NCI-H187 treated with DMSO at 0.1 percent for 48 hours (cell line): ENCODE measurements at places on chromosomes 5 and 9.

DNA sequence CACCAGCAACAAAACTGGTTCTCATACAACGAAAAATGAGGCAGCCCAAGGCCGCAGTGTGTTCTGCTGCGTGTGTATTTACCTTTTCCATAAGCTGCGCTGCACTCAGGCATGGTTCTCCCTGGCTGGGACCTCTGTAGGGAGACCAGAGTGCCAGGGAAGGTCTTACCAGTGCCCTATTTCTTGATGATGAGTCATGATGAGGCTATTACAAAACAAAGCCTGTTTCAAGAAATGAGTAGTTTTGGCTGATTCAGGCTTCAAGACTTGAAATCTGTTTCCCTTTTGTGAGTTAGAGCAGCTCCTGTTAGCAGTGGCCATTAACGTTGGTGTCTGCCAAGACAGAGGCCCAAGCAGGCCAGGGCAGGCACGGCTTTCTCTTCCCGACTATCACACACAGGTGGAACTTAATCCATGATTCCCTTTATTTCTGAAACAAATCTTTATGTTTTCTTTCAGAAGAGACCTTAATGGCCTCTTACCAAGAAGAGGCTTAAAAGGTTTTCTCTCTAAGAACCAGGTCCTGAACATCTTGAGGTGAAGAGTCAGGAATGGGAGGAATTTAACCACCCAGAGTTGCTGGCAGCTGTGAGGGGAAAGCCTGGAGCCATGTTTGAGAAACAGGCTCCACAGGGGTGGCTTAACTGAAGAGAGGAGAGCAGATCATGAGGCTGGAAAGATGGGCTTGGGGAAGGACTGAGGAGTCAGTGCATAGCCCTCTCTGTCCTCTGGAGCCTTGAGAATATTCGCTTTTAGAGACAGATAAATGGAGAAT, 41.4 kb upstream of the TIFAB start:
- DNase-seq: no peak

DNA sequence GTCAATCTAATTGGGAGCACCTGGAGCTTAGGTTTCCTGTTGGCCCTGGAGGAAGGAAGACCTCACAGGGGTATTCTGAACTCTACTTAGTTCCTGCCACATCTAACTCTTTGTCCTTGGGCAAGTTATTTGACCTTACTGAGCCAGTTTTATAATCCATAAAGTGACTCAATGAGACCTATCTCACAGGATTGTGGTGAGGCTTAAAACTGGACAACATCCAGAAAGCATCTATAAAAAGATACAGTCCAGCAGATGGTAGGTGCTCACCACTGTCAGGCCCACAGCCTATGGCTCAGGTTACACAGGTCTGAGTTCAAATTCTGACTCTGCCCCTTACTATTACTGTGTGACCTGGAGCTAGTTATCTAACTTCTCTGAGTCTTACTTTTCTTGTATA, 23.3 kb downstream of the KCNV2 start:
- DNase-seq: no peak

DNA sequence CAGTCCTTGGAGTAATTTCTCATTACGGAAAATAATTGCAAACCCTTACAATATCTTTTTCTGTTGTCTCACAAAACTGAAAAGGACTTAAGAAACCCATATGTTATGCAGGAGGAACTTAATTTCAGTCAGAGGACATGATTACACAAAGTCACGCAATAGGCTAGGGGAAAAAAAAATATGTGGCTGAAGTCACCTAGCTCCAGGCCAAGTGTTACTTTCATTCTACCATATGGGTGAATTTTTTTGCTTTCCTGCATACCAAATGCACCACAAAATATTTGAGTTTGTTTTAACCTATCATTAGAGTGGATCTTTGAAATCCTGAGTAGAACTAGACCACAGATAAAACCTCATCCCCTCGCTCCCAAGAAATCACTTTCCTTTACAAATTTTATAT, 523.5 kb downstream of the CAAP1 start:
- no peak for DNase-seq

DNA sequence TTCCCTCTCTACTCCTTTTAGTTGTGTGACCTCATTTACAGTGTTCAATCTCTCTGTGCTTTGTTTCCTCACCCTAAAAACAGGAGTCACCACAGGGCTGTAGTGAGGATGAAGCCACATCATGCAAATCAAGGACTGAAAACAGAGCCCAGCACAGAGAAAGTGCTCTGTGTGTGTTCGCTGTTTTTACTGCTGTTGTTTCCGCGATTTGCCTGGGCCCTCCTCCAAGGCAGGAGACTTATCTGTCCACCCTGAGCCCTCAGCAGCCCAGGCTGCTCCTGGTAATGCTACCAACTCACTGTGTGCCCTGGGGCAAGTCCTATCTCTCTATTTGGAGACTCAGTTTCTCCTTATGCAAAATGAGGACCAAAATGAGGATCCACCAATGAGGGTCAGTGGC, 87.2 kb upstream of the NEURL1B start:
- DNase-seq: no peak

DNA sequence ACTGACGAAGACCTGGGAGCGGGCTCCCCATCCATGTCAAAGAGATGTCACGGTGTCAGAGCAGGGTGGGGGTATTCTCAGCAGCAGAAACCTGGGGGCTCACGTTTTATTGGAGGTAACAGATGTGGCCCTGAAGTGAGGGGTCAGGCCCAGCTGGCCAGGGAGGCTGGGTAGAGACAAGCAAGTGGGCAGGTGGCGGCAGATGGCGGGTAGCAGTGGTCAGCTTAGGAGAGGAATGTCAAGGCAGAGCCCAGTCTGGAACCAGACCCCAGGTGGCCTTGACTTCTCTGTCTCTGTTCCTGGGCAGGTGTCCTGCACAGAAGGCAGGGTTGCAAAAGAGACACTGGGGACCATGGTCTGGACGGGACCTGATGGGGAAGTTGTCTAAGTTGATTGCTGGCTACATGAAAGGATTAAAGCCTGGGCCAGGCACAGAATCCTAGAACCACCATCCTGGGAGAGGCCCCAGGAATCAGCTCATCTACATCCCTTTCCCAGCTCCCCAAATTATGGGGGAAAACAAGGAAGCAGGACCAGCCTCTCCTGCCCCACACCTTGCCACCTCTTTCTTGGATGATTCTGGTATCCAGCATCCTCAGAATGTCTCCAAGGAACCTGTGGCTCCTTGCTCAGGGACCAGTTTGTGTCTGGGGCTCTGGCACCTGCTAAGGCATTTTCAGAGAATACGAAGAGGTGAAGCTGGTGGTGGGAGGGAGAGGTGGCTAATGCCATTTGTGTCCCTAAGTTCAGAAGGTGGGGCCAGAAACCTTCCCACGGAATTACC, 72.5 kb downstream of the AMBP start:
- DNase-seq: no peak

DNA sequence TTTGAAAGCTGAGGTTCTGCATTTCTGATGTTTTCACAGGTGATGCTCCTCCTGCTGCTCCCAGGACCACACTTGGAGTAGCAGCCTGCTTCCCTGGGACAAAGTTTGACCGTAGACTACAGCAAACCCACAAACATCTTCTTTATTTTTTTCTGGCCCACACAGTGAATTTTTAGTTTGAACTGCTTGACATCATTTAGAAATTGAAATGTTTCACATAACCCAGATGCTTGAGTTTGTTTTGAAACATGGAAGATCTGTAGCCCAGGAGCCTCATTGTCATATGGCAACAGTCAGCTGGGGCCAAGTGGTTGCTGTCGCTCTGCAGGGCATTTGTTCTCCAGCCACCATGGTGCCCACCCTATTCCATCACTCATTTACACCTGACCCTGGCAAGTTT, 8.4 kb downstream of the SH3TC2 start:
- no peak for DNase-seq

GRCh38 chr5:168471785-168472184, 14.5 kb upstream of the RARS1 start:
- DNase-seq: no peak

GRCh38 chr5:9543311-9543920, 2.5 kb downstream of the SEMA5A start:
- DNase-seq: no peak

DNA sequence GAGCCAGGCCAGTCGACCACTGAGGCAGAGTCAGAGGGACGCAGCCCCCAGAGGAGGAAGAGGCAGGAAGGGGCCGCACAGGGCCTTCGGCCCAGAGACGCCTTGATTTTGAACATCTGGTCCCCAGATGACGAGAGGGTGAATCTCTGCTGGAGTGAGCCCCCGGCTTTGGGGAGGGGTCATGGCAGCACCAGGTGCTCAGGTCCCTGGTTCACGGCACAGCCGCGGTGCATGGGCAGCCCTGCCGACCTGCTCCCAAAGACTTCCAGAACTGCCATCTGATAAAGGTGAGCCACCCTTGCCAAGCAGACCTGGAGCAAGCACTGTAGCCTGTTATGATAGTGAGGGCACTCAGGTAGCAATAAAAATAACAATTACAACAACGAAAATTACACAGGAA, 29.8 kb downstream of the LPCAT1 start:
- DNase-seq: no peak
